ENCODE measurements at places on chromosomes 11 and 22.

DNA sequence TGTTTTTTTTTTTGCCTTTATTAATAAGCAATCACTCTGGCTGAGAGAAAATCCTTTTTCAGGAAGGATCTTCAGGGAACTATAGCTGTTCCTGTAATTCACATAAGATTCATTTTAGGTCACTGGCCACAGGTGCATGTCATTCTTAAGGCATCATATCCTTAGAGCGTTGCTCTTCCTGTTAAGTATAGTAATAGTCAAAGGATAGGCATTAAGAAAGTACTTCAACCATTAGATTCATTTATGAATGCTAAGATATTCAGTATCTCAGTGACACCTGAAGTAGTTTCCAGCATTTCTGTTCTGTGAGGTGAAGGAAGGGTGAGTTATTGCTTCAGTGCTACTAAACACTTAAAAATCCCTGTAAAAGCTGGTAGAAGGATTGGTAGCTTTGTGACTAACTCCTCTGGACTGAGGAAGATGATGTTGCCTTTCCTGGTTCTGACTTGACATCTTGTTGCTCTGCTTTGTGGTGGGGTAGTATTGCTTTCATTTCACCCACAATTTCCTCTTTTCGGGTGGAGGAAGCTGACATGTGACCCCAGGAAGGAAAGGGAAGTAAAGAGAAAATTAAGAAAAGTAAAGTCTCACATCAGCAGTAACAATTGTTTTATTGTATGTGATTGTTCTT lies 34.7 kb downstream of the RNF169 start:
- no peaks in the 10 kb centered on the region for H3K36me3 ChIP-seq
- H3K4me3 ChIP-seq = no peak overlapping the region
- no peaks in the 10 kb centered on the region for H3K27me3 ChIP-seq
- no peaks in the 10 kb centered on the region for H3K4me1 ChIP-seq
- no peak for DNase-seq
- H3K27ac ChIP-seq = no peak overlapping the region

DNA sequence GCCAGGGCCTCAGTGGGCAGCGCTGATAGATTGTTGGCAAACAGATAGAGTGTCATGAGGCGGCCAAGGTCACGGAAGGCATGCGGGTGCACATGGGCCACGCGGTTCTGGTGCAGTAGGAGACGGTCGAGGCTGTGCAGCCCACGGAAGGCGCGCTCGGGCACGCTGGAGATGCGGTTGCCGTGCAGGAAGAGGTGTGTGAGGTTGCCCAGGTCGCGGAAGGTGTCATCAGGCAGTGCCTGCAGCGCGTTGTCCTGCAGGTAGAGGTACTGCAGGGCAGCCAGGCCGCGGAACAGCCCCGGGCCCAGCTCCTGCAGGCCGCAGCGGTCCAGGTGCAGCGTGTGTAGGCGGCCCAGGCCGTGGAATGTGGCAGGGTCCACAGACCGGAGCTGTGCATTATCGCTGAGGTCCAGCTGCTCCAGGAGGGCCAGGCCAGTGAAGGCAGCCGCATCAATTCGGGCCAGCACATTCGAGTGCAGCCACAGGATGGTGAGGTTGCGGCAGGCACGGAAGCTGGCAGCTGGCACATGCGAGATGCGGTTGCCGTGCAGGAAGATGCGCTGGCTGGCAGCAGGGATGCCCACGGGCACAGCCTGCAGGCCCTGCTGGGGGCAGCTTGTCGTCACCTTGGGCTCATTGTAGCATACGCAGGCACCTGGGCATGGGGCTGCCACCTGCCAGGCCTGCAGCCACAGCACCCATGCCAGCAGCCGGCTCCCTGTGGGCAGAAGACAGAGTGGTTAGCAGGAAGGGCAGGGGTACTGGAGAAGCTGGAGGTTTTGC lies 25.5 kb downstream of the RTN4R start:
- no peaks in the 10 kb centered on the region for H3K36me3 ChIP-seq
- H3K4me1 ChIP-seq = peaks cover 39% of the 10 kb centered on the region
- peaks cover 22% of the 10 kb centered on the region for H3K27me3 ChIP-seq
- H3K27ac ChIP-seq = no peak overlapping the region

DNA sequence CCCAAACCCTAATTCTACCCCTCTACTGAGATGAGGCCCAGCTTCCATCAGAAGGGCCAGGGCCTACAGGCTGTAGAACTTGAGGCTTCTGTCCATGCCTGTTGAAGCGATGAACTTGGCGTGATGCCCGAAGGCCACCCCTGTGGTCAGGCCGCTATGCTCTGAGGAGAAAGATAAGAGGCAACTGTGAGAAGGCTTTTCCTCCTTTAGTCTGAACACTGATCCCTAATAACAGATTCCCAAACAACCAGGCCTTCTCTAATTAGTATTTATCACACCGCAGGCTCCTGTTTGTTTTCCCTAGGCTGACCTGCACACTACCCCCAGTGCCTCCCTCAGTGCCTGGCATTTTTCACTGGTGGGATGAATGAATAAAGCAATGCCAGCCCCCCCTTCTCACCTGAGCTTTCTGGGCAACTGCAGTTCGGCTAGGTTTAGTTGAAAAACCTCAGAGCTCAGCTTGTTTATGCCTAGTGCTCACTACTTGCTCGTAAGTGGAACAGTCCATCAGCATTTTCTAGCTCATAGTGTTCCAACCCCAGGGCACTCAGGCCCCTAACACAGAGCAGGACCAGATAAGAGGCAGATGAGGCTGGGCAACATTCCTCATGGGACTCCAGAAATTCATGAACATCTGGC lies 15.2 kb downstream of the PRPF19 start:
- peaks cover 77% of the 10 kb centered on the region for H3K36me3 ChIP-seq
- H3K4me3 ChIP-seq = no peak overlapping the region
- H3K4me1 ChIP-seq = no peaks in the 10 kb centered on the region
- no peak for DNase-seq

- H3K4me3 ChIP-seq = no peak overlapping the region
- no peaks in the 10 kb centered on the region for H3K4me1 ChIP-seq
- H3K27ac ChIP-seq = no peak overlapping the region
- no peak for DNase-seq
- no peaks in the 10 kb centered on the region for H3K36me3 ChIP-seq
- H3K27me3 ChIP-seq = no peaks in the 10 kb centered on the region
Measured at GRCh38 chr22:49660321-49660720, 167.4 kb downstream of the BRD1 start.

GRCh38 chr11:9615031-9615451 lies 41.6 kb downstream of the WEE1 start:
- H3K36me3 ChIP-seq = no peaks in the 10 kb centered on the region

DNA sequence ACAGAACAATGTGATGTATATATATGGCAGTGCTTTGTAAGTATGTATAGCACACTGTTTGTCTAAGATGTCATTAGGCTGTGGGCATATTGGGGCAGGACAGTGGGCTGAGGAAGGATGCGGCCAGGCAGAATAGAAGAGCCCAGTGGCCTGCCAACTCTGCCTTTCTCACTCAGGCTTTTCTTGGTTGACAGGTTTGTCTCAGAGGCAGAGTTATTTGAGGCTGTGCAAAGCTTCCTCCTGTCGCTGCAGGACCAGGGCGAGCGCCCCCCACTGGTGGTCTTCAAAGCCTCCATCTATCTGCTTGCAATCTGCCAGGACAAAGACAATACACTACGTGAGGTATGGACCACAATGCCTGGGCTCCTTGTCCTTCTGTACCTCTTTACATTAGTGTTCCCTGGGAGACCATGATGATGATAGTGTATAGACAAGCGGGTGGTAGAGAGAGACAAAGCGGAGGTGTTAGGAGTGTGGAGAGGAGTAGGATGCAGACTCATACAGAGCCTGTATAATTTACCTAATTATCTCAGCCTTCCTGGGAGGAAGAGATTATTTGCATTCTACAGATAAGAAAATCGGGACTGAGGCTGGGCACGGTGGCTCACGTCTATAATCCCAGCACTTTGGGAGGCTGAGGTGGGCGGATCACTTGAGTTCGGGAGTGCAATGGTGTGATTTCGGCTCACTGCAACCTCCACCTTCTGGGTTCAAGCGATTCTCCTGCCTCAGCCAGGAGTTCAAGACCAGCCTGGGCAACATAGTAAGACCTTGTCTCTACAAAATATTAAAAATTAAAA lies 37.3 kb upstream of the CCDC134 start:
- no peaks in the 10 kb centered on the region for H3K4me1 ChIP-seq
- no peak for DNase-seq
- no peaks in the 10 kb centered on the region for H3K36me3 ChIP-seq

DNA sequence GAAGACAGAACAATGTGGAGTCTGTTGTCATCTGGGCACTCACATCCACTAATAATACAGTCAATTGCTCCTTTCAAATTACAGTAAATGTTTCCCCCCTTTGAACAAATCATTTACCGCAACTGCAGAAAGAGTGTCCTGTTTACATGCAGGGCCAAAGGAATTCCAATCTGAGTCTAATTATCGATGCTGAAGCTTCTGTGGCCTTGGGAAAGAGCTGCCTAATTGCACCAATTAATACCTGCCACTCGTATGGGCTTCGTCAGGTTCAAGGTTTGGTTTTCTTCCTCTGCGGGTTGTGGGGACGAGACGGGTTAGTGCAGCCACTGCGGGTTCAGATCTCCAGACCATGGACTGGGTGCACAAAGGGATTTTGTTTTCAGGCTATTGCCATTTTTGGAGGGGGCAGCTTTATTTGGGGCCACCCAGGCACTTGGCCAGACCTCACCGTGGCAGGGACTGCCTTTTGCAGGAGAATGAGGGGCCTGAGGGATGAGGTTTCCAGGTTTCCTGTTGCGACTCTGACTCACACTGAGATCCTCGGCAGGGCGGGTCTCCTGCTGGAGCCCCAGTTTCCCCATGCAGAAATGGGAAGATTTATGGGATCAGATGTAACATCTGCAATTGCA lies 147.6 kb downstream of the MIAT start:
- H3K27ac ChIP-seq = no peak overlapping the region
- H3K4me1 ChIP-seq = peaks cover 19% of the 10 kb centered on the region
- DNase-seq = no peak
- no peak overlapping the region for H3K4me3 ChIP-seq
- no peaks in the 10 kb centered on the region for H3K36me3 ChIP-seq

GRCh38 chr11:555780-556661 lies 4.5 kb downstream of the LMNTD2 start:
- no peak overlapping the region for H3K27ac ChIP-seq
- H3K4me3 ChIP-seq = no peak overlapping the region
- no peaks in the 10 kb centered on the region for H3K4me1 ChIP-seq
- H3K27me3 ChIP-seq = peaks cover 87% of the 10 kb centered on the region

GRCh38 chr11:128610721-128611617 lies 23.6 kb upstream of the ETS1 start:
- H3K4me1 ChIP-seq = no peaks in the 10 kb centered on the region
- H3K4me3 ChIP-seq = no peak overlapping the region
- no peaks in the 10 kb centered on the region for H3K27me3 ChIP-seq
- H3K27ac ChIP-seq = no peak overlapping the region
- no peak for DNase-seq

- no peak for DNase-seq
- H3K27ac ChIP-seq = no peak overlapping the region
- H3K27me3 ChIP-seq = no peaks in the 10 kb centered on the region
Measured at GRCh38 chr11:77064648-77065217, 2.0 kb upstream of the CAPN5 start.

GRCh38 chr11:91932151-91932821 lies 292.3 kb upstream of the FAT3 start:
- H3K4me3 ChIP-seq = no peak overlapping the region
- peaks cover 19% of the 10 kb centered on the region for H3K4me1 ChIP-seq
- H3K27ac ChIP-seq = no peak overlapping the region
- no peaks in the 10 kb centered on the region for H3K27me3 ChIP-seq
- DNase-seq = no peak

DNA sequence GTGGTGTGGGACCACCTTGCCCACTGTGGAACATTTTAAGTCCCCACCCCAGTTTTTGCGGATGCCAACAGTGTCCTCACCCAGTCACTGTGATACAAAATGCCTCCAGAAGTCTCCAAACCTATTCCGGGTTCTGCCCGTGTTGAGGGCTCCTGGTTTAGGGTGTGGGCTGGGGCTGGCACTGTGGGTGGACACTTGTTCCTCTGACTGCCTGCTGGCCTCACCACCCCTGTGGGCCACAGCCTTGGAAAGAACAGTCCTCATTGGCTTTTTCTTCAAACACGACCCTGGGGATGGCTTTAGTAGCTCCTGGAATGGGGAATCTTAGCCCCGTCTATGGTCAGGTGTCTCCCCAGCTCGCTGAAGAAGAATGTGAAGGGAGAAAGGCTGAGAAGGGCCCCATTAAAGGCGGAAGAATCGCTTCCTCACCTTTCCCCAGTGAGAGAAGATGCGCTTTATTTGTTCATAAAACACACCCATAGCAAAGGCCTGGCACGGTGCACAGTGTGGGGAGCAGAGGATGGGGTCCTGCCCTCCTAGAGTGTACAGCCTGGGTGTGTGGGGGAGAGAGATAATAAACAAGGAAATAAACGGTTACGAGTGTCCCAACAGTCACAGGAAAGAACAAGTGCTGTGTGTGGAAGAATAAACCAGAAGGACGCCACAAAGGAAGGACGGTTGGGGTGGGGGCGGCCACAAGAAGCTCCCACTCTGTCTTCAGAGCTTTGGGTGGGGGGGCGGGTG lies 91.6 kb upstream of the SLC22A12 start:
- DNase-seq = no peak
- no peak overlapping the region for H3K4me3 ChIP-seq
- peaks cover 37% of the 10 kb centered on the region for H3K27me3 ChIP-seq
- H3K36me3 ChIP-seq = no peaks in the 10 kb centered on the region
- no peaks in the 10 kb centered on the region for H3K4me1 ChIP-seq

DNA sequence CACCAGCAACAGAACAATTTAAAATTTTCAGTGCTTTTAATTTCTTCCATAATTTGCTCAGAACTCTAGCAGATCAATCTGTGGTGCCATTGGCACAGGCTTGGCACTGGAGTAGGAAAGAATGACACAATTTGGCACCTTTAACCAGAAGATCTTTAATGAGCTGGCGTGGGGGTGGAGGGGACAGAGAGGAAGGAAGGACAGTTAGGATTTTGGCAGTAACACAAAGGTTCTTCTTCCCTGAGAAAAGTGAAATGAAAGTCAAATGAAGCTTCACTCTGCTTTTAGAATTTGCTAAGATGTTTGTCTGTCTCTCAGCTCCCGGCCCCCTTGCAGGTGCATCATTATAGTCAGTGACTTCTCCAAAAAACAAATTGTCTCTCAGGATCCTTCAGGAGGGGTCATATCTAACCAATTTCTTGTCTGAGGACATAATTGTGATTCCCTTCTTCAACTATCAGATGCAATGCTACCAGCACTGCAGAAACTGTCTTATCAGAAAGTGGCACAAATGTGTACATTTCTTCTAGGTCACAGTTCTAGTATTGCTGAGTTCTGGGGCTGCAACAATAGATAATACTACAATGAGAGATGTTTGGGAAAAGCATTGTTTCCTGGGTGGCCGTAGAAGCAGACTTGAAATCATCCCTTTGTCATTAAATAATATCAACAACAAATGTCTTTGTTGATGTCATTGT lies 66.8 kb downstream of the CSTPP1 start:
- no peak overlapping the region for H3K27ac ChIP-seq
- no peak overlapping the region for H3K4me3 ChIP-seq
- H3K36me3 ChIP-seq = no peaks in the 10 kb centered on the region
- no peak for DNase-seq
- H3K27me3 ChIP-seq = no peaks in the 10 kb centered on the region

GRCh38 chr11:3225159-3225758 lies 6.6 kb upstream of the MRGPRG start:
- DNase-seq = no peak
- peaks cover 89% of the 10 kb centered on the region for H3K27me3 ChIP-seq
- no peaks in the 10 kb centered on the region for H3K36me3 ChIP-seq

- no peak overlapping the region for H3K27ac ChIP-seq
- no peaks in the 10 kb centered on the region for H3K4me1 ChIP-seq
- no peaks in the 10 kb centered on the region for H3K27me3 ChIP-seq
- no peak for DNase-seq
- peaks cover 22% of the 10 kb centered on the region for H3K36me3 ChIP-seq
- H3K4me3 ChIP-seq = no peak overlapping the region
Measured at GRCh38 chr11:95977534-95978174, 53.7 kb upstream of the MTMR2 start.

- no peaks in the 10 kb centered on the region for H3K36me3 ChIP-seq
- H3K4me1 ChIP-seq = no peaks in the 10 kb centered on the region
- no peak for DNase-seq
Measured at GRCh38 chr11:92313784-92314183, 89.2 kb downstream of the FAT3 start.
